NCI-H1092 (cell line): ENCODE measurements at places on chromosomes 11 and 22.

- no peak for DNase-seq
These were observed 96.8 kb downstream of the WNT7B start for GRCh38 chr22:45880091-45880715.

- DNase-seq = no peak
These were observed 136.2 kb downstream of the ELP4 start for GRCh38 chr11:31645747-31646146.

GRCh38 chr11:44380009-44380313, 70.0 kb upstream of the ALX4 start:
- peak; percentile 59 for DNase-seq

DNA sequence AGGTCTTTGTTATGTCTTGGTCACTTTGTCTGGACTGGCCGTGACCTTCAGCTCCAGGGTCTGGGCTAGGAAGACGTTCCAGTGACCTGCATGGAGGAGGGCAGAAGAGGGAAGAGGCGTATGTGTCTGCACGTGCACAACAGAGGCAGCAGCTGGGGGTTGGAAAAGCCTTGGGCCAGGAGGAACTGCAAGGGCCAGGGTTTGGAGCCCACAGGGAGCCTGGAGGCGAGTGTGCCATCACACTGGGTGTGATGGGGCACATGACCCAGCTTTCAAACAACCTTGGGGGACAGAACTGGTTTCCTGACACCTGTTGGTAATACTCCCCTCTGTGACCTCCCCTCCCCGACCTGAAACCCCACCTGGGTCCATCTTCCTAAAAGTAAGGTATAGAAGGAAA, 34.7 kb downstream of the CHRDL2 start:
- DNase-seq = no peak

- DNase-seq = peak; percentile 98
These were observed 64.5 kb upstream of the PHOX2A start for GRCh38 chr11:72308226-72309073.

DNA sequence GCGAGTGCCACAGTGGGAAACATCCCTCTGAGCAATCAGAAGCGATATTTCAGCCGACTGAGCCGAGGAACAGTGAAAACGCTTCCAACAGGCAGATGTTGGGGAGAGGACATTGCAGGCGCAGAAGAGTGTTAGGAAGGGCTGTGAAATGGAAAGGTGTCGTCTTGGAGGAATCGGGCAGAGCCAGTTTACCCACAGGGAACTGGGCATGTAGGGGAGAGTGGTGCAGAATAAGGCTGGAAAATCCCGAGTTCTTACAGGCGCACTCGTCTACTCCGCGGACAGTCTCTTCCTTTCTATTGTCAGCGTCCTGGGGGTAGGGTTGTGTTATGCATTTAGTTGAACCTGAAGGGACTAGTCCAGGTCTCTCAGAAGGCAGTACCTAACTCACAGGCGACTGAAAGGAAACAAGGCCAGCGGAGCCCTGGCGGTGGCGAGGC, 1.1 kb upstream of the APLP2 start:
- DNase-seq = no peak

DNA sequence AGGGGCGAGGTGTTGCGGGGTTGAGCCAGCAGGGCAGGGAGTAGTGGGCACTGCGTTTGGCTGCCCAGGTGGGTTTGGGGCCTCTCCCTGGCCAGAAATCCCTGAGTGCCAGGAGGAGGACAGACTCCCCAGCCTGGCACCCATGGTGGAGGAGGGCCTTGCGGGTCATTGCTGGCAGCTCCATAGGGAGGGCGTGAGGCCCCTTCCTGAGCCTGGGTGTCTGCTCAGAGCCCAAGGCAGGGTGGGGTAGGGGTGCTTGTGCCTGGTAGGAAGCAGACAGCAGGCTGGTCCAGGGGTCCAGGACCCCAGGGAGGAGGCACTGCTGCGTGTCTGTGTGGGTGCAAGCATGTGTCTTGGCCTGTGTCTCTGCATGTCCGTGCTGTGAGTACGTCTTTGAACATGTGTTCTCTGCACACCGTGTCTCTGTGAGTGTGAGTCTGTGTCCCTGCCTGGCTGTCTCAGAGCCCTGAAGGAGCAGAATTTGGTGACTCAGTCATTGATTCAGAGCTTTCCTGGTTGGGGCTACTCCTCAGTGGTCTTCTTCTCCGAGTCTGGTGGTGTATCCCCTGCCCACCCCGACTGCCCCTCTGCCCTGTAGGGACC, 3.9 kb downstream of the TSPAN4 start:
- no peak for DNase-seq

GRCh38 chr11:46657186-46657585, 39.8 kb downstream of the ATG13 start:
- DNase-seq = no peak

DNA sequence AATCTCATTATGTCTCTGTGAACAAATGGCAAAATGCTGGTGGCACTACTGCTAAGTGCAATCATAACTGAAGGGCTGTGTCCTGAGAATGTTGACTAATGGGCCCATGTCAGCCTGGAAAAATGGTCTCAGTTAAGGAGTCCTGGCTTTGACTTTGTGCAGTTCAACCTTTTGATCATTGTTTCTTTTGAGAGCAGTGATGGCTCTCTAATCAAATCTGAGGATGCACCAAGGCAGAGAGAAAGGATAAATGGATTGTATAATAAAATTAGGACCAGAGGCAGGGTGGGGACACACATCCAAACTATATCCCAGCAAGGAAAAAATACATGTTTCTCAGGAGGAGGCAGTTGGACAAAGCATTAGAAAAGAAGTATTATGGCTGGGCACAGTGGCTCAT, 59.6 kb upstream of the SYN3 start:
- DNase-seq = no peak

DNA sequence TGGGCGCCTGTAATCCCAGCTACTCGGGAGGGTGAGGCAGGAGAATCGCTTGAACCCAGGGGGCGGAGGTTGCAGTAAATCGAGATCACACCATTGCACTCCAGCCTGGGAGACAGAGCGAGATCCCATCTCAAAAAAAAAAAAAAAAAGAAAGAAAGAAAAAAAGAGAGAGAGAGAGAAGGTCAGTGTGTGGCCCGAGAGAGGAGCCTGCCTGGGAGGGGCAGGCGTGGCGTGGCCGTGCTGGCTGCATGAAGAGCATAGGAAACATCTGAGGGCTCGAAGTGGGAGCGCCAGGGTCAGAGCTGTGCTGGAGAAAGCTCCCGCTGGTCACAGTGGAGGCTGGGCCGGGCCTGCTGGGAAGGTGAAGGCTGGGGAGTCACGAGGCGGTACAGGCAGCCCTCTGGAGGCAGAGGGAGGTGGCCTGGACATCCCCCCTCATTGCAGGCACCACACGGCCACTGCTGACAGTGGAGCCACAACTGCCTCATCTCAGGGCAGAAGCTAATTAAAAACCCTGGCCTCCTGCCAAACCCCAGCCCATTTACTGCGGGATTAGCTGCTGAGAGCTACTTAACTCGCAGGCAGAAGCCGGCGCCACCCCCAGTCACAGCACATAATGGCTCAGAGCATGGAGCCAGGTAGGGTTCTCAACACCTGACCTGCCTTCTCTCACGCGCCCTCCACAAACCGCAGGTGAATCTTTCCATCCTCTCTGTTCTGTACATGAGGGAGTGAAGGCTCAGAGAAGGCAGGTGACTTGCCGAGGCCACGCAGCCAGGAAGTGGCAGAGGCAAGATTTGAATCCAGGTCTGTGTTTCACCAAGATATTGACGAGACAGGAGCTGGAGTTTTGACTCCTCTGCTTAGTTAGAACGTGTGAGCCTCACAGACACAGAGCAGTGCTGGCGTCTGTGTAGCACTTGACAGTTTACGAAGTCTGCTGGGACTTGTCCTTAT, 32.6 kb downstream of the NFAM1 start:
- DNase-seq = peak; percentile 93

- no peak for DNase-seq
These were observed 43.2 kb downstream of the NAT10 start for GRCh38 chr11:34148504-34149165.

GRCh38 chr11:72411623-72412419, 22.5 kb downstream of the CLPB start:
- no peak for DNase-seq

DNA sequence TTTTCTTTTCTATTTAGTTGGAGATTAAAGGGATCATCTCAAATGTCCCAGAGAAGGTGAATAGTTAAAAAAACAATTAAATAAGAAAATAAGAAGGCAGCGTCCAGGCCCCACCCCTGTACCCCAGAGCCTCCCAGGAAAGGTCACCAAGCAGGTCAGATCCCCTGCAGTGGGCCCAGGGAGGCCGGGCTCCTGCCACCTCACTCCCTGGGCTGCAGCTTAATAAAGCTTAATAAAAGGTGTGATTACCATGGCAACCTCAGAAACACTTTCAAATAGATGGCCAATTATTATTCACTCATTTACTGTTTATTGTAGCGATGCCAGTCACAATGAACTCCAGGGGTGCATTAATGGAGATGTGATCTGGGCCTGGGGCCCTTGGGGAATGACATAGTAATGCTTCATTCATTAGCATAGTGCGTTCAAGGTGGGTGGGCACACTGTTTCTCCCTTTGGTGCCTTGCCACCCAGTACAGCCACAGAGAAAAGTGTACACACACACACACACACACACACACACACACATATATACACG, 386.2 kb downstream of the CADM1 start:
- no peak for DNase-seq

GRCh38 chr11:1234054-1234720, 11.3 kb downstream of the MUC5B start:
- DNase-seq = no peak

DNA sequence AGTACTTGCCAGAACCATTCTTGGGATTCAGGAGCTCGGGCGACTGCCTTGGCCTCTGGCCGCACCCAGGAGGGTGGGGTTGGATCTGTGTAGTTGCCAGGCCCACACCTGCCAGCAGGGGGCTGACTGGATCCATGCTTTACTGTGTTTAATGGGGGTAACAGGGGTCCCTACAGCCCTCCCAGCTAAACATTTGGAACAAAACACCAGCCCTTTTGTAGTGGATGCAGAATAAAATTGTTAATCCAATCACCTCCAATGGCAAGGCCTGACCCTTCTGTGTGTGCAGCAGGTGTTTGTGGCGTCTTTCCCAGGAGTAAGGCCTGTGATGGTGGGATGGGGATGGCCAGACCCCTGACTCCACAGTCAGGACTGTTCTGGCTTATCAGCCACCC, 22.5 kb downstream of the SUN2 start:
- DNase-seq = peak; percentile 36

GRCh38 chr11:32333320-32333991, 101.9 kb downstream of the WT1 start:
- no peak for DNase-seq

DNA sequence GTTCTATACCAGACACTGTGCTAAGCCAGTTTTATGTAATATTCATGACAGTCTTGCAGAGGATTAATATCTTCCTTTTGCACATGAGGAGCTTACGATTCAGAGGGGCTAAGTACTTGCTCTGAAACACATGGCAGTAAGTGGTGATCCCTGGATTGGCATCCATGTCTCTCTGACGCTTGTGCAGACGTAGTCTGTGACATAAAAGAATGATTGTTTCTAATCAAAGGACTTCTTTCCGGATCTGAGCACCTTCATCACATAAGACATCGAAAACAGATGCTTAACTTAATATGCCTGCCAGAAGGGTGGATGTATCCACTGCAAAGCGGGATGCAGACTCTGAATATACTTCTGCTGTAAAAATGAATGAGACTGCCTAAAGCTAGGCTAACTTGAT, 74.8 kb downstream of the ARHGAP42 start:
- DNase-seq = no peak

DNA sequence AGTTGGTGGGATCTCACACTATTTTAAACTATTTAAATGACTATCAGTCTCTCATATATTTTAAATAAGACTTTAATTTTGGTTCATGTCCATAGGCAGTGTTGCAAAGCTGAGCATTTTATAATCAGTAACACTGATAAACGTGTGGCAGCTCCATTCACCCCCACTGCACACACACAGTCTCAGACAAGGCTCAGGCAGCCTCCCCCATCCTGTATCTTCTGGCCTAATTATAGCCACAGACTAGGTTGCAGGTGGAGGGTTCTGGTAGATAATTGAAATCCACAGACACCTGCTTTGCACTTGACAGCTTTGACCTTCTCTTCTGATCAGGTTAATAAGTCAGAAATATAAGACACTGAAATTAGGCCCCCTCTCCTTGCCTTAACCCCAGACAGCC, 118.5 kb upstream of the LDLRAD3 start:
- no peak for DNase-seq

DNA sequence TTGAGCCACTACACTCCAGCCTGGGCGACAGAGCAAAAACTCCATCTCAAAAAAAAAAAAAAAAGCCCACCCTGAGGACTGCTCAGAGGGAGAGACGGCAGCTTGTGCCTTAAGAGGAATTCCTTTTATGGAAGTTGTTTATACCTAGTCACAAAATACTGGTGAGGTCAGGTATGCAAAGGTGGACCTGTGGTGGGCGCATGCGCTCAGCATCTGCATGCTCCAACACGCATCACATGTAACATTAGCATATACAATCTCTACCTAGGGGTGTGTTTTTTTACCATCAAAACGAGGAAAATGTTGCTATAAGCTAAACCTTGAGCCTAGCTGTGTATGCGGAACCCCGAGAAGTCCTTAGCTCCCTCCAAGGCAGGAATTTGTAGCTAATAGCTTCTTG, 6.8 kb upstream of the SART1 start:
- DNase-seq = no peak

- no peak for DNase-seq
These were observed 14.5 kb upstream of the GAB2 start for GRCh38 chr11:78432058-78432515.

- no peak for DNase-seq
These were observed 39.8 kb upstream of the CDON start for GRCh38 chr11:126102436-126102981.

DNA sequence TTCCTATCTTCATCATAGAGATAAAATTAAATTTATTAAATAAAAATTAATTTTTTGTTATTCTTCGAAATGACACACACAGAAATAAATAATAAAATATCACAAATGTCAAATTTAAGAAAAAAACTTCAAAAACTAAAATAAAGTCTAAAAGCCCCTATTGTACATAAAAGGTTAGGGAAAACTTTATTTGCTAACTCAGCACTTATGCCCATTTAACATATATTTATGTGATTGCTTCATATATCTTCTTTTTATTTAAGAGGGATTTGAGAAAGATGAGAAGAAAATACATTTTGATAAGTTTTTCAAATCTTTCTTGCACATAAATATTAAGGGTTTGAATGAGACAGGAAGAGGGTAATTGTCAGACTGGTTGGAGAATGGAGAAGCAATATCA, 2350.4 kb upstream of the RAG2 start:
- no peak for DNase-seq

DNA sequence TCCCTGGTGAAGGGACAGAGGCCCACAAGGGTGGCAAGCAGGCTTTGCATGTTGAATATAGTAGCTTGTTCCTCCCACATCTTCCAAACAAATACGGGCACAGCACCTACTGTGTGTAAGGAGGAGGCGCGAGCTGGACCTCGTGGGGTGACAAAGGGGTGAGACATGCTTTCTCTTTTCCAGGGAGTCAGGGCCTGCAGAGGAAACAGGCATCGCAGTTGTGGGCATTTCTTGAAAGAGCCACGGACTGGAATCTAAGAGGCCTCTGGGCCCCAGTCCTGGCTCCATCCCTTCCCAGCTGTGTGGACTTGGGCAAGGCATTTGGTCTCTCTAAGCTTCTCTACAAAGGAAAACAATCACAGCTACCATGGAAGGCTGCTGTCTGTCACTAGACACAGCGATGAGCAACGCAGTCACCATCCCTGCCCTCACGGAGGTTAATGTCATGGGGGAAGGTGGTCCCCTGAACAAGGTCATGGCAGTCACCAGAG, 13.0 kb upstream of the CDC42EP1 start:
- no peak for DNase-seq
